NCI-H146 (cell line): ENCODE measurements at places on chromosomes 6 and 20.

GRCh38 chr20:50701041-50701963, 10.0 kb upstream of the RIPOR3 start:
- peak; percentile 82 for DNase-seq

- DNase-seq: no peak
Observed at GRCh38 chr6:41692080-41692675, 43.2 kb downstream of the TFEB start.

DNA sequence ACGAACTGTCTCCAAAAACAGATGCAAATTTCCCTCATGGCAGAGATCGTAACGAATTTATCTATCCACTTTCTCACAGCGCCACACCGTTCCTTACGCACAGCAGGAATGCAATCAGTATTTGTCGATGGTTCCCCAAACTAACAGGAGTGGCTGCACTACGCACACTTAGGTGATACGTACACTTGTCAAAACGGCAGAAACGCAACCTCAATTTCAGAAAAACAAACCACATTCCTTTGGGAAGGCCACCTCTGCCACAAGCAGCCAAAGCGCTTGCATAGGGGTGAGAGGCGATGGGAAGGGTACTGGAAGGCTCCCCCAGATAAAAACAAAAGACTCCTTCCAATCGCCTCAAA, 638 bp downstream of the MDN1 start:
- peak; percentile 55 for DNase-seq

DNA sequence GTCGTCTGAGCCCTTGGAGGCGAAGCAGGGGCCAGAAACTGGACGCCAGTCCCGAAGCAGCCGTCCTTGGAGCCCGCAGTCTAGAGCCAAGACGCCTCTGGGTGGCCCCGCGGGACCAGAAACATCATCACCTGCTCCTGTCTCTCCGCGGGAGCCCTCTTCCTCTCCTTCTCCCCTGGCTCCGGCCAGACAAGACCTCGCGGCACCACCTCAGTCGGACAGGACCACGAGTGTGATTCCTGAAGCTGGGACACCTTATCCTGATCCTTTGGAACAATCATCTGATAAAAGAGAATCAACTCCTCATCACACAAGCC, 416 bp downstream of the RSPH4A start:
- peak; percentile 61 for DNase-seq

DNA sequence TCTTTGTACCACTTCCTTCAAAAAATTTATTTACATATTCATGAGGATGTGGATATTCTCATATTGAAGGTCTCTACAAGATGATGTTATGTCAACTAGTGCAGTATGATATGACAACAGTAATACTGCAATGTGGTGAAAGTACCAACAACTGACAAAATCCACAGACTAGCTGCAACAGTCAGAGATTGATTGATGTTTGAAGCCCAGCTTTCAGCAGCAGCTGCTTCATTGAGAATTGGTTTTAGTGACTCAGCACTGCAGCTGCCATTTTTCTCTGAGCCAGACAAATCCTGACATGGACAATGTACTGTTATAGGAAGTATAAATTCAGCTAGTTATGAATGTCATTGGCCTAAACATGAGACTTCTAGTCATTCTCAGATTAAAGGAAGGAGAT, 53.8 kb downstream of the PKIB start:
- DNase-seq: peak; percentile 60

DNA sequence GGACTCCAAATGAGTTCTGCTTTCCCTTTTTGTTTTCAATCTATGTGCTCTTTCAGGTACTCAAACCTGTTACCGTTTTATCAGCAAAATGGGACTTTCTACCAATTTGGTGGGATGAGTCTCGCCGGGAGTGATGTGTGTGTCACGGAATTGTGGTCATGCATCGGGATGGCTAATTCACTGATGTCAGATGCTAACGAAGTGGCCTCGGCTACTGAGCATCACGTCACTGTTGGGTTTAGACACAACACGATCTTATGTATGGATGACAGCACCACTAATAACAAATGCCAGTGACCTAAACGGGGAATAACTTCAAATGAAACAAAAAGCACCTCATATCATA, 1.6 kb upstream of the PCK1 start:
- no peak for DNase-seq

DNA sequence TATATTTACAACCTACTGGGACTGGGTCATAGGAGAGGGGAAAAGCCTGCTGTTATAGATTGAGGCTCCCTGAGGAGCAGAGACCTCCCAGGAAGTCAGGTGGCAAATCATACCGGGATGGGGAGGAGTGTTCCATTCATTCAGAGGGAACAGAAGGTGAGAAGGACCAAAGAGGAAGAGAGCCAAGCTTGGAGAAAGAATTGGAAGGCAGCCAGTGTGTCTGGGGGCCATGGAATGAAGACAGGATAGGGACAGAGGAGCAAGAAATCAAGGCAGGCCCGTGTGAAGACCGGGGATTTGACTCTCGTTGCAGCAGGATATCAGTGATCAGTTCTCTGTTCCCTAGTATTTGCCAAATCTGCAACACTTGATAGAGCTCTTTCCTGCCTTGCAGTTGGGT, 5.7 kb upstream of the ZNF217 start:
- no peak for DNase-seq

- DNase-seq: no peak
Observed at GRCh38 chr20:52518735-52519134, 327.2 kb upstream of the ZFP64 start.

GRCh38 chr6:73250016-73250415, 13.0 kb downstream of the KHDC1 start:
- DNase-seq: no peak
